ENCODE measurements at places on chromosomes 13 and 19.

GRCh38 chr13:48731957-48732569 is 78.3 kb downstream of the CYSLTR2 start:
- DNase-seq = peak; percentile 40

DNA sequence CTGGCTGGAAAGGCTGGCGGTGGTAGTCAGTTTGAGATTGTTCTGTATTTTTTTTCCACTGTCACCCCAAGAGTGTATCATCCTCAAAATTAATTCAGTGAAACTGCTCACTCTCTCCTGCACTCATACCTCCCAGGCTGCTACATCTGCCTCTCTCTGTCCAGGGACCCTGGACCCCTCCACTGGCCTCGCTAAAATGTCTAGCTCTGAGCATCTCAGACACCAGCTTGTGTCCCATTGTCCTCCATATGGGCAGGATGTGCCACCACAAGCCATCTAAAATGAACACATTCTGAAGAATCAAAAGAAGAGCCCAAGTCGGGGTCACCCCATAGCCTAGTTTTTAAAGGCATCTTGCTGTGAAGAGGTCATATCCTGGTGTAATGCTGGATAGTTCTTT is 345.5 kb upstream of the TSHZ3 start:
- no peak for DNase-seq

GRCh38 chr13:114004420-114005205 is 30.7 kb upstream of the C13orf46 start:
- DNase-seq = no peak

GRCh38 chr13:38898481-38898880 is 92.2 kb downstream of the STOML3 start:
- DNase-seq = no peak

GRCh38 chr19:24140591-24140990 is 53.6 kb downstream of the ZNF254 start:
- DNase-seq = no peak

GRCh38 chr19:55486043-55486970 is 1.3 kb downstream of the NAT14 start:
- no peak for DNase-seq

DNA sequence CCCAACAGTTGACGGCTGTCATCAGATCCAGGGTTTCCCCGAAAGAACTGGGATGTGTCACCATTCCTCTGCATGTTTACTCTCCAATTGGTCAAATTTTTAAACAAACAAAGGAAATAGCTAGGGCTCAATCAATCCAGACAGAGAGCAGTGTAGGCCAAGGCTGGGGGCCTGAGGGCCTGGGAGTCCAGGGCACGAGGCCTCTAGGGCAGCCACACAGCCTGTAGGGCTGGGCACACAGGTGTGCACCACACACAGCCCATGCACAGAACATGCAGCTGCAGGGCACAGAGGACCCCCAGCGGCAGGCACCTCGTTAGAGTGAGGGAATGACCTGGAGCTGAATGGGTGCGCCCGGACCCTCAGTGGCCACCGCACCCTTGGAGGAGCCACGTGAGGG is 9.5 kb downstream of the MIER2 start:
- no peak for DNase-seq

DNA sequence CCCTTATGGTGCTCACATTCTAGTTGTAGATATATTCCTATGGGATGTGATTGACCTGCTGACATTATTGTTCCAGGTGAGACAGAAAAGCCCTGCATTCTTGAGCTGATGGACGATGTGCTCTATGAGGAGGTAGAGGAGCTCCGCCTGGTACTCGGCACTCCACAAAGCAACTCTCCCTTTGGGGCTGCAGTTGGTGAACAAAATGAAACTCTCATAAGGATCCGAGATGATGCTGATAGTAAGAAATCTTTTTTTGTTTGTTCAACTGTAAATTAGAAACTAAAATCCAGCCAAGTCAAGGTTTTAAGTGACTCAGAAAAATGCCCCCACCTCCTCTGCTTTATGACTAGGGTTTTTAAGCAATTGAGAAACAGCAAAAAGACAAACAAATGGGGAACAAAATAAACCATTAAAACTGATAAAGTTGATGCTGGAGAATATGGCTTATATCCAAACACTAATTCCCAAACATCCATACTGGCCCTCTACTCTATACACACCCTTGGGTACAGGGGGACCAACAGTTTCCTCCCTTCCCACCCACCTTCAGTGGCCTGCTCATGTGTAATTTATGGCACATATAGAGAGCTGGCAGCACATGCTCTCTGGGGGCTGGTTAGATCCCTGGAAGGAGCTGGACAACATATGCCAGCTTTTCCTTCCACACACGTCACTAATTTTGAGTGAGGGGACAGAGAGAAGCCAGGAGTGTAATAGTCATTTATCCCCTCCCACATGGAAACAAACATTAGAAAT is 139.6 kb downstream of the STOML3 start:
- DNase-seq = no peak

DNA sequence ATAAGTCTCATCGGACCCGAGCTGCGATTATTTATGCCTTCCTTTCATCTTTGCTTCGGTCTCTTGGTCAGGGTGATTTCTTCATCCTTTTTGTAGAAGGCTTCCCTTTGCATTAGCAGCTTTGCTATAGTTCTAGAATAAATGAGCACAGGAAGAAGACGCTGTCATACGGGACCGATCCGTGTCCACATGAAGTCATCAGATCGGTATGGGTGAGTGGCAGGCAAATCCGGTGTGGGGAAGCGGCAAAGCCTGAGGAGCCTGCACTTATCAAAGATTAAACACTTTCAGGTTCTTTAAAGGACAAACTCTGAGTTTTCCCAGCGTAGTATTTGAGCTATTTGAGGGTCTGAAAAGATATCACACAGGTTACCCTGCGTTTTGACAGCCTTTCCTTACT is 119.3 kb downstream of the IRS2 start:
- no peak for DNase-seq

GRCh38 chr13:102038787-102039186 is 363.1 kb downstream of the FGF14 start:
- DNase-seq = no peak

- no peak for DNase-seq
Observed at GRCh38 chr13:50691176-50691680, 152.3 kb downstream of the DLEU7 start.

DNA sequence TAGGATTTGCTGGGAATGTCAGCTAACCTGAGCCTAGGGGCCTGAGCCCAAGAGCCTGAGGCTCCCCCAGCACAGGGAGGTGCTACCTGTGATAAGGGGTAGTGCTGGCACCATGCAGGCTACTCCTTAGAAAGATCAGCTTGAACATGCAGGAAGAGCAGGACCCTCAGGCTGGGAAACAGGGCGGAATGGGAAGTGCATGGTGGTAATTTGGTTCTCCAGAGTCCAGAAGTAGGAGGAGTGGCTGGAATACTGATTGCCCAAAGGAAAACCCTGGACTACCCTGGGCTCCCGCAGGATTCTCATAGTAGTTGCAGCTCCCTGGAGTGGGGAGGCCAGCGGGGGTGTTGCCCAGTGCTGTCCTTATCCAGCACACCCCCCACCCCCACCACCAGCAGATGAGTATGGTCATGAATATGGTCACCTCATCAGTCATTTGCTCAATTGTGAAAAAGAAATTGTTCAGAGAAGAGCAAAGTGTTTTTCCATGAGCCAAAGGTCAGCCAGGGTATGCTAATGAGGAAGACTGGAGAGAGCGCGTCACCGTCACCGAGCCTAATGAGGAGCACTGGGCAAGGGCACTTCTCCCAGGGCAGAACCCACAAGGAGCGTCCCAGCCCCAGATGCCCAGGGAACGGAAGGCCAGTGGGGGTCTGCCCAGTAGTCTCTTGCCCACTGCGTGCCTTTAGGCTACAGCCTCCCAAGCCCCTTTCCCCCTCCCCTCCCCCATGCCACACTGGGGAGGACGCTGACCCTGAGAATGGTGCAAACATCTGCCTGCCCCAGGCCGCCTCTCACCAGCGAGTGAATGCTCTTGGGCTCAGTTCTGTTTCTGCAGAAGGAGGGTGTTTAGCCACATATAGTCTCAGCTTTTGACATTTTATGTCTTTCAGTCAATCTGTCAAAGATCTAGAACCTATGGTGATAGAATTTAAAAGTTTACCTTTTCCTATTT is 5.3 kb downstream of the SLC25A15 start:
- no peak for DNase-seq

DNA sequence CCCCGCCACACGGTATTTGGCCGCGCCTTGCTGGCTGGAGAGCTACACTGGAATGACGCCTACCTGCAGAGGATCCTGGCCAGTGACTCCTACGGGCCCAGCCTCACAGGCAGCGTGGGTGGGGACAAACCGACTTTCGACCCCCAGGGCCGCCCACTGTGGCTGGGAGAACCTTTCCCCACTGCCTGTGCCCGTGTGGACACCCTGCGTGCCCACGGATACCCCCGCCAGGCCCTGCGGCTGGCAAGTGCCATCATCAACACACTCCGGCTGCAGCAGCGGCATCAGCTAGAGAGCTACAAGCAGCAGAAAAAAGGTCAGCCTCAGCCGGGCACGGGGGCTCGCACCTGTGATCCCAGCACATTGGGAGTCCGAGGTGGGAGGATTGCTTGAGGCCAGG is 19.3 kb downstream of the ZSWIM4 start:
- DNase-seq = no peak

- no peak for DNase-seq
Observed at GRCh38 chr19:35774274-35775045, 904 bp upstream of the ARHGAP33 start.

DNA sequence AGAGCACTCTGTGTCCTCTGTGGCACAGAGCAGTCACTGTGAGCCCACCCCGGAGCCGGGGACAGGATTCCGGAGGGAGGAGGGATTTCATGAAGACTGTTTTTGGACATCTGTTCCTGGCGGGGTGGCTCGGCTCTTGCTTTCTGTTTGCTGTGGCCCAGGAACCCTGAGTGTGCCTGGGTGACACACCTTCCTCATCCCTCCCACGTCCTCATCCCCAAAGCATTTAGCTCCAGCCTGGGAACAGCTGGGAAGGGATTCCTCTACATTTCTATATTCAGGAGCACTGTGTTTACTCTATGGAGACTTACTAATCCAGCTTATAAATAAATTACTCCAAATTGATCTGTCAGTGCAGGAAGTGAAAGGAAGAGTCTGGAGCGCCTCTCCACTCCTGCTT is 97.8 kb upstream of the UBL3 start:
- no peak for DNase-seq
